ENCODE measurements at places on chromosomes 3 and 15.

GRCh38 chr3:21435871-21436270, 315.1 kb downstream of the ZNF385D start:
- DNase-seq = peak; percentile 86

- no peak for DNase-seq
Measured at GRCh38 chr3:62621925-62622324, 248.6 kb upstream of the FEZF2 start.

DNA sequence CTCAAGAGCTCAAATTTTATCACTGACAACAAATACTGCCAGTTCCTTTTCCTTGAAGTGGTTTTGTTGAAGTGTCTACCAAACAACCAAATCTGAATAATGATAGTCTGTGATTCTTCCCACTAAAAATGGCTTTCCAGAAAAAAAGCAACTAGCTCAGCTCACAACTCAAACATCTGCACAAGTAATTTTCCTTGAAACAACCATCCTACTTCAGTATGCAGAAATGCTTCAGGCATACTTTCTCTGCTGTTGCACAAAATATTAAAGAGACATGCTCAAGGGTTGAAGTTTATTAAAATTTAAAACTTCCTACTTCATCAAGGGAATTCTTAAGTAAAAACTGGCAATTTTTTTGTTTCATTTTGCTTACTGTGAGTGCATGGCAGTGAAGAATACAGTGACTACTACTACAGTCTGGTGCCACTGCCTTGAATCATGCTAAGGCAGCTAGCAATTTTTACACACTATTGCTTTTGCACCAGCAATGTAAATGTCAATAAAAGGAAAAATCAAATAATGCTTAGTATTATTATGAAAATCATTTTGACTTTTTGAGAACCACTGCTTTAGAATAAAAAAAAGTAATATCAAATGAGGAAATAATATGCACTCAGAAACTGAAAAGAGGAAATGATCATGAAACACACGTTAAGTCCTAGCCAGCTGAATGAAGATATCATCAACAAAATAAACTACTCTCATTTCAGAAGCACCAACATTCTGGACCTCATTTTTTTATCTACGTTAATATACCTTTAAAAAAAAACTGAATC, 33.6 kb downstream of the VPS13C start:
- no peak for DNase-seq

DNA sequence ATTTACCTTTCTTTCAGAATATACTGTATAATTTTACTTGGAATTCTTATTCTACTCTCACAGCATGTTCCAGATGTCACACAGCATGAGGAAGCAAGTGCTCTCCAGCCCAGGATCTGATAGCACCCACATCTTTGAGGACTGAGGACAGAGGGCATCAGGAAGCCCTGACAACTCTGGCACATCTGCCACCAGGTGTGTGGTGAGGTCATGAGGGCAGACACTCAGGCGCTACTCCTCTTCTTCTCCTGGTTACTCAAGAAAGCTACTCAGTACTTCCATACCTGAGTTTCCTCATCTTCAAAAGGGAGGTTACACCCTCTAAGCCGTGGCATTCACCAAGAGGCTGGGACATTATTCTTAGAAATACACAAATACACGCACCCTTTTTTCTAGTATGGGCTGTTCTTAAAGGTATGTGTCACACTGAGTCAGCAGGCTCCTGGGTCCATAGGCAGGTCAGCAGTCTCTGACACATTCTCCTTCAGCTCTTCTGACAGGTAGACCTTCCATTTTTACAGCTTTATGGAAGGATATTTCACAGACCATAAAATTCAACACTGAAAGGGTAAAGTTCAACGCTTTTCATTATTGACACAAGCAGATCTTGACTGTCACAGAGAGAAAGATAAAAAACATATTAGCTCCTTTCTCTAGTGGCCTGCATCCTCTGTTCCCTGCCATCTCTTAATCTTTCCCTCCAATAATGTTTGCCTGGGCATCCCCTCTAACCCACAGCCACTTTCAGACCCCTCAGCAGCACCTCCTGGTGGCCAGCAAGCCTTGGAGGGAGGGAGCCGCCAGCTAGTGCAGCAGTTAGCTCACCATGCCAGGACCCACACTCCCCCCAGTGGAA, 103.2 kb upstream of the TJP1 start:
- DNase-seq = peak; percentile 95

- peak; percentile 76 for DNase-seq
Measured at GRCh38 chr3:115194476-115194875, 47.4 kb upstream of the ZBTB20 start.

DNA sequence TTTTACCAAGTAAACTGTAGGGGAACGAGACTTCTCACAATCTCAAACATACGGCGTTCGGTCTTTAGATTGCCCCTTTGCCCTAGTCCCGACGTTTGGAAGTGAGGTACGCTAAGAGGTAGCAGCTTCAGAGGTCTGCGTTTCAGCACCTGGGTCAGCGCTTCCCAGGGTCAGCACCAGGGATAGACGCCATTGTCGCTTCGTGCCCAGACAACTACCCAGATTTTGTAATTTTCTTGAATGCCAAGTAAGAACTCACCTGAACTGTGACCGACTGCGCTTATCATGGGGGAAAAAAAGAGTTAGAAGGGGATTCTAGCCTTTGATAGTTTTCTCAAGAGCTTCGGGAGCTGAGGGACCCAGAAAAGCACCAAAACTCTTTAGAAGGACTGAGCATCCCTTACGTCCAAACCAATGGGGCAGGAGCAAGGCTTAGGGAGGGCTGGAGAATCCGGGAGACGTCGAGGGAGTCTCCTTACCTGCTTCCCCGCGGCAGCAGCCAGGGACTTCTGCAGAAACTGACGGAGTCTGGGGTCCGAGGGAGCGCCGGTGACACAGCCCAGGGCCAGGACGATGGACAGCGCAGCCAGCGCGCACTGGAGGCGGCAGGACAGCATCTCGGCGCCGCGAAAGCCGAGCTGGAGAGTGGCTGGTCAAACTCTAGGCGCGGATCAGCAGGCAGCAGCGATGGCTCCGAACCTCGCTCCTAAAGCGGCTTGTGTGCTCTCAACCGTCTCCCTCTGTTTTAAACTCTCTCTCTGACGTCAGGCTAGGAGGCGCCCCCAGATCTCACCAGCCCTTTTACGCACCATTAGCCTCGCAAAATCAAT, at the start of gene SST:
Gene SST, minus strand, starts transcription at position 720 of the 830 bp plus-strand sequence. Its CDS starts 103 bp downstream, at position 617.
- peak; percentile 67 for DNase-seq

- DNase-seq = peak; percentile 61
Measured at GRCh38 chr15:38084289-38084688, 149.8 kb downstream of the TMCO5A start.

GRCh38 chr15:99440551-99441443, 125.0 kb upstream of the MEF2A start:
- DNase-seq = no peak

- no peak for DNase-seq
Measured at GRCh38 chr3:9469986-9470385, 72.6 kb downstream of the SETD5 start.

DNA sequence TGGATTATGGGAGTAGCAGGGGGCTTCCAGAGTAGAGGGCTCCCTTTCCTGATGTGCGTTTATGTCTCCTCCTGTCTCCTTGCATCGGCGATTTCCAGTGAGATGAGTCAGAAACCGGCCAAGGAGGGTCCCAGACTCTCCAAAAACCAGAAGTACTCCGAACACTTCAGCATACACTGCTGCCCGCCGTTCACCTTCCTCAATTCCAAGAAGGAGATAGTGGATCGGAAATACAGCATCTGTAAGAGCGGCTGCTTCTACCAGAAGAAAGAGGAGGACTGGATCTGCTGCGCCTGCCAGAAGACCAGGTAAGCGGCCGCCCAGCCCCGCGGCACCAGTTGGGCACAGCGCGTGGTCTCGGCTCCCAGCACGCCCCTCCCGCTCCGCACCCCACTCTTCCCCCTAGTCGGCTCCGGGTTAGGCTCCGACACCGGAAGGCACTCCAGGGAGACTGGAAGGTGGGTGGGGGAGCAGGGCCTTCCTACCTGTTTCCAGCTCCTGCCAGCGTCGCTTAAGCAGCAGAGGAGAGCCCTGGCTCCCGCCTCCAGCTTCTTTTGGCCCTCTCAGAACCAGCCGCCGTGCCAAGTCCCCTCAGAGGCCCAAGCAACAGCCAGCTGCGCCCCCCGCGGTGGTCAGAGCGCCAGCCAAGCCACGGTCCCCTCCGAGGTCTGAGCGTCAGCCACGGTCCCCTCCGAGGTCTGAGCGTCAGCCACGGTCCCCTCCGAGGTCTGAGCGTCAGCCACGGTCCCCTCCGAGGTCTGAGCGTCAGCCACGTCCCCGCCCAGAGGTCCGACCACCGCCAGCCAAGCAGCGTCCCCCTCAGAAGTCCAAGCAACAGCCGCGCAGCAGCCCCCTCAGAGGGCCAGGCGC, 34.7 kb downstream of the MOBP start:
- no peak for DNase-seq

- no peak for DNase-seq
Measured at GRCh38 chr3:7209098-7209497, 348.2 kb downstream of the GRM7 start.

DNA sequence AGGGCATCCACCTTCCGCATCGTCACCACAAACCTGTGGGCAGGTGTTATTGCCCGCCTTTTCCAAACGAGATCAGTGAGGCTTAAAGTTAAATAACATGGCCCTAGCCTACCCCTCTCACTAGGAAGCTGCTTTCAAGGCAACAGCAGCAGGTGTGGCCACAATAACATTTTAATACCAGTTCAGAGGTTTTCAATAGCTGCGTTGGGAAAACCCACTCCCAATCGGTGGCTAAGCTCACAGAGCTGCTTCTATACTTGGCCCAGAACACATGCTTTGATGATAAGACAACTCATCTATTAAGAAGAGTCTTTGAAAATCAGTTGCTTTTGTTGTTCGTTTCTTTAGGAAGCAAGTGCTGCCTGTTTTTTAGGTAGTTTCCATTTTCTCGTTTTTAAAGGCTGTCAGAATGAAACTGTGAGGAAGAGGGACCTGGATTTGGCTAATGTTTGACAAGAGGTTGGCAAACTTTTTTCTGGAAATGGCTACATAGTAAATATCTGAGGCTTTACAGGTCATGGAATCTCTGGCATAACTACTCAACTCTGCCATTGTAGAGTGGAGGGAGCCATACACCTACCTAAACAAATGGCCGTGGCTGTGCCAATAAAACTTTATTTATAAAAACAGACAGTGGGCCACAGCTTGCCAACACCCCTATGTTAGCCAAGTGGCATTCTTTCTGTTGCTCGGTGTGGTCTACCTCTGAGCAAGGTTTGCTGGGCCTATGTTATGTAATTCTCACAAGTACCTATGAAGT, 179.6 kb downstream of the FEZF2 start:
- no peak for DNase-seq

GRCh38 chr3:149203758-149204157, 17.9 kb downstream of the CP start:
- no peak for DNase-seq

DNA sequence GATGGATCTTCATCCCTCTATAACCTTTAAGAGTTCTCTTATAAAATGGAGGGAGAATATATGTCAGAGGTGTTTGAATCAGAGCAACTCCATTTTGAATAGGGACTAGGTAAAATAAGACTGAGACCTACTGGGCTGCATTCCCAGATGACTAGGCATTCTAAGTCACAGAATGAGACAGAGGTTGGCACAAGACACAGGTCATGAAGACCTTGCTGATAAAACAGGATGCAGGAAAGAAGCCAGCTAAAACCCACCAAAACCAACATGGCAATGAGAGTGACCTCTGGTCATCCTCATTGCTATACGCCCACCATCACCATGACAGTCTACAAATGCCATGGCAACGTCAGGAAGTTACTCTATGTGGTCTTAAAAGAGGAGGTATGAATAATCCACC, 211.0 kb downstream of the GBE1 start:
- no peak for DNase-seq

GRCh38 chr3:190120269-190121060, at the start of gene P3H2:
Gene P3H2, minus strand, starts transcription at chr3:190120897. Its CDS starts 166 bp downstream, at chr3:190120731.
- peak; percentile 94 for DNase-seq

DNA sequence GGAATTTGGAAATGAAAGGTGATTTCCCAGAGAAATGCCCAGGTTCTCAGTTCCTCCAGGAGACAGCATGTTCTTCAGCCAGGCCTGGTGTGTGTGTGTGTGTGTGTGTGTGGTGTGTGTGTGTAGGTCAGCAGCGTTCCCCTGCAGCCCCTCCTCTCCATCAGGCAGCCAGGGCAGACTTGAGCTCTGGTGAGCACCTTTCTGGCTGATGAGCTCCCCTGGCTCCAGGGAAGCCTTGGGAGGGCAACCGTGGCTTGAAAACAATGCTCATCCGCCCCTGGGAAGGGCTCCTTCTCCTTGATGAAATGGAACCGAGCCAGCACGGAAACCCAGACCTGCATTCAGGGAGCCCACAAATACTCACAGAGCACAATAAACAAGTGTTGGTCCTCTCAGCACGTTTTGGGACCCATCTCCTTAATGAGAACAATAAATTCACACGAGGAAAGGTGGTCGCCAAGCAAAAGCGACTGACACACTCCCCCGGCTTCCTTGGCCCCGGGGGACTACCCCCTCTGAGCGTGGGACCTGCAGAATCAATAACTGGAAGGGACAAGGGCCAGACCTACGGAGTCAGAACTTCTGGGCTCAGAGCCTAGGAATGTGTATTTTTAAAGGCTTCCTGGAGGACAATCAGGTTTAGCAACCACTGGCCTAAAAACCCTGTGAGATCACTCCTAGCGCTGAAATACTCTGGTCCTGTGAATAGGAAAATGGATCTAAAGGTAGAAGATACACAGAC, 38.6 kb upstream of the HES1 start:
- DNase-seq = no peak

- no peak for DNase-seq
Measured at GRCh38 chr3:152780553-152780952, 54.4 kb upstream of the P2RY1 start.

DNA sequence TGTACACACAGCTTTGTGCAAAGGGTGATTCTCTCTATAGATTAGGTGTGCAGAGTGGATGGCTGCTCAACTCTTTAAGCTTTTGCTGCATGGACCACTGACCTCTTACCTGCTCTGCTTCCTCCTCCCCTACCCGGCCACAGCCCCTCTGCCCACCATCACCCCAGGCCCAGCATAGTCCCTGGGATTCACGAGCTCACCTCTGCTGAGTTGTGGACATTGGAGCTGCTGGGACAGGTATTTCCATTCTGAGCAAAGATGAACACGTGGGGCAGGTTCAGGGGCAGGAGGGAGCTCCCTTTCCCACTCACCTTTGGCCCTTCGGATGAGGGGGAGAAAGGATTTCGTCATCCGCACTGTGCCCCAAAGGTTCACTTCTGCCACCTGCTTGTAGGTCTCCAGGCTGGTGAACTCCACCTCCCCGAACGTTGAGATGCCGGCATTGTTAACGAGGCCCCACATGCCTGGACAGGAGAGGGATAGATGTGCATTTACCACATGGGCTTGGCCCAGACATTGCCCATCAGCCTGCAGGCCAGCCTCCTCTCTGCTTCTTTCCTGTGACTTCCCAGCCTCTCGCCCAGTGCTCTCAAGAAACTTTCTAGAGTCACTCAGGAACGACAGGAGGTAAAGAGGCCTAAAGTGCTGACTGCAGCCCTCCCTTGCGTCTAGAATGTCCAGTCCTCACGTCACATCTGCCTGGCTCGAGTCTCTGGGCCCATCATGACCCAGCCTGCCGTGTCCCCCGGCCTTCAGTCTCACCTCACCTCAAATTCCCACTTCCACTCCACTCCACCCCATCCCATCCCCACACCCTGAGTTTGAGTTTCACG, 41.6 kb downstream of the BDH1 start:
- no peak for DNase-seq

All from choroid plexus epithelial cell (primary cell).